A549 (cell line): ENCODE measurements at places on chromosomes 7 and 10.

DNA sequence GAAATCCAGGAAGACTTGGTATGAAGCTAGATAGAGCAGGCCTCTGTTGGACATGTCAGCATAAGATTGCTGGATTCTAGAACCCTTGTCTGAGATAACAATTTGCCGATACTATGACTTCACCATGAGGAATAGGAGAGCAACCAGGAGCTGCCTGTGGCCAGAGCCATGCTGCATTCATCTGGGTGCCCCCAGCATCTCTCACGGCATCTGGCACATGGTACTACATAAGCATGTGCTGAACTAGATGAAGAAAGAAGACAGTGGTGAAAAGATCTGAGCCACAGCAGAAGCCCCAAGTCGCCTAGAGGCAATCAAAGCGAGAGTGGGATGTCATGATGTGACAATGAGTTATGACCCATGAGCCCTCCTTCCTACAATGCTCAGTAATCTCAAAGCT, 19.5 kb downstream of the GOT1 start:
- no peak for DNase-seq

DNA sequence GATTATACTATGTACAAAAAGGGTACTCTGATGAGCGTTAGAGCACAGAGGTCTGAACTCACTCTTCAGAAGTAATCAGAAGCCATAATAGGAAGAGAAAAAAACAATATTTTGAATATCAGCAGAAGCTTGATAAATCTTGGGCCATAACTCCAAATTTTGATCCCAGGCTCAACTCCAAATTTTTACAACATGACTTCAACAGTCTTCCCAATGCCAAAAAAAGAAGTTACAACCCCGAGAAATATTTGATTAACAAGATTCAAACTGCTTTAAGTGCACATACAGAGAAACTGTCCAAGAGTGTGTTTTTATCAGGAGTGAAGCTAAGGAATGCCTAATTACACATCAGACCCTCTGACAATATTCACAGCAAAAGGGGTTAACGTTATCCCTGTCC, 7.5 kb downstream of the MPP7 start:
- no peak for DNase-seq

DNA sequence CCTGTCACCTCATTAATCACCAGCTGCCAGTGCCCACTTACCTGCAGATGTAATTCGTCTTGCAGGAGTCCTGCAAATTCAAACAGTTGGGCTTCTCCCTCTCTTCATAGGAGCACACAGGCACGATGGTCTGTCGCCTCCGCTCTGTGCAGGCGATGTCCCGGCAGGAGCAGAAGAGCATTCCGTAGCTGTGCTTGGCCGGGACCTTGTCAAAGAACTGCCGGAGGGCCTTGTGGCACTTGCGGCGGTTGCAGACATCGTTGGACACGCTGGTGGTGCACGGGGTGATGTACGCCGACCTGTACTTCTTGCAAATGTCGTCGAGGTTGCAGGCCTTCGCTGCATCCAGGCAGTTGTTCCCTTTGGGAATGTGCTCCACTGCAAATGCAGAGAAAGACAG, 147.8 kb downstream of the GFRA1 start:
- DNase-seq, result no peak

DNA sequence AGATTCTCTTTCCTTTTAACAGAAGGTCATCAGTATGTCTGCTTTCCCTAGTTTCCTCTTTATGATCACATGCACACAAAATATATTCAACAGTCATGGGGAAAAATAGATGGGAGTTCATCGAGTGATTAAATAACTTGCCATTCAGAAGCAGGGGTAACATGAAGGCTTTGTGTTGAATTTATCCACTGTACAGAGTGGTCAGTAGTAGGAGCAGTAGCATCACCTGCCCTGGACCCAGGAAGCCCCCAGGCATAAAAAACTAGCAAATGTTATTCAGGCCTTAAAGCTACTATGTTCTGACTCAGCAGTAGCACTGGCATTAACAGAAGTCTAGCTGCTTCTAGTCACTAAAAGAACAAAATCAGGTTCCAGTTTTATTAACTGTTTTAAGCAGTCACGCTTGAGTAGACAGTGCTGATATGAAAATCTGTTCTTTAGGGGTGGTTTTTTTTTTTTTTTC, 31.4 kb upstream of the FAM133B start:
- no peak for DNase-seq

- no peak for DNase-seq
Measured at GRCh38 chr7:65731562-65732035, 141.3 kb upstream of the VKORC1L1 start.

DNA sequence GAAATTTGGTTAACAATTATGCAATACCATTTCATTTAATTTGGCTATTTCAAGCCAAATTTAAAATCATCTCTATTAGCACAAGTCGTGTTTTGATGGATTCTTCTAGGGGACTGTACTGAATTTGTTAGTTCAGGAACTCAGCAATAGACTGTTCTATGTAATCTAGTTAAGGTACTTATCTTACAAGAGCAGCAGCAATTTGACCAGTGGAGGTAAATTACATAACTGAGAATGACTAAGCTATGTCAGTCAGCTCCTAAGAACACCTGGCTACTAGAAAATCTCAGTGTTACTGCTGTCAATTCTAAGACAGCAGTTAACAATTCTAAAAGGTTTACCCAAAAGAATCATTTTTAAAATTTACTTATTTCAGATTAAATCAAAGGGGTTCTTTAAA, 513.9 kb upstream of the ZWINT start:
- no peak for DNase-seq

DNA sequence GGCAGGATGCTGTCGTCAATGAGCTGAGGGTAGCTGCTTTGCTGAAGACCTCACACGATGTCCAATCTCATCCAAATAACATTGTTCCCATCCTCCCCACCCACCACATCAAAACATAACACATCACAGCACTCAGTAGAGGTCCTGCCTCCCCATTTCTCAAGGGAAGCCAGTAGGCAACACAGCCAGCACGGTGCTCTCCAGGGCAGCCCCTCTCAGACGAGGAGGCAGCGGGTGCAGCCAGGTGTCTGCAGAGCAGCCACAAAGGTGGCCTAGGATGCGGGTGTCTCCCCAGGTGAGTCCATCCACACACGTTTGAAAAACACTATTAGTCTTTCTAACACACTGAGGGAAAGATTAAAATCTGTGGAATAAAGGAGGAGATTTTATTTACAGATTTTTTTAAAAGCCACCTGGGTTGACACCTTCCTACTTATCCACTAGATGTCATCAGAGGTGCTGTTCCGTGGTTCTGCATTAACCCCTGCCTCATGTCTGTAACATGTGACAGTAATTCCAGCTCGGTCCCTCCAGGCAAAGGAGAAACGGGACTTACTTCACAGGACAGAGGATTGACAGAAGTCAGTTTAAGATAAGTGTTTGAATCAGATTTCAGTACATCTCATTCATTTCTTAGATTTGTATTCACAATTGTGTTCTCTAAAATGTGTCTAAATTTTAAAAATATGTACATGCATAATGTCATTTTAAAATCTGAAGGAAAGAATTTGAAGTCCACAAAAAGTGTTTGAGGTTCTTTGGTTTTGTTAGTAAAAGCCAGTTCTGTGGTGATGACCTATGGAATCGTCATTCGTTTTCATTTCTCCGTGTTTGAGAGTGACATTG, 68.0 kb downstream of the LANCL2 start:
- peak; percentile 53 for DNase-seq

DNA sequence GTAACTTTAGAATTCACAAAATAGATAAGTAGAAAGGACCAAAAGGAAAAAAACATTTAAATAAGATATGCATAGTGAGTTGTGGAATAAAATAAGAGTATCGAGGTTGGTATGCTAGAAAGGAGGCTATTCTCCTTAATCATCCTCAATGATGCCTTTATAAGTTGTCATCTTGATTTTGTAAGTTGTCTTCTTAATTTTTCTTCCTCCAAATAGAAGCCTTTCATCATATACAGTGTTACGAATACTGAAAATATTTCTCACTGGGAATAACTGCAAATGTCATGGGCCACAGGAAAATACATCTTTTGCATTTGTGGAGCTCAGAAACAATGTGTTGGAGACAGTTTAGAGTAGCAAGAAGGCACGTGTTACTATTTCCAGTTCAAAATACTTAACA, 31.5 kb upstream of the PRTFDC1 start:
- DNase-seq, result no peak

- no peak for DNase-seq
Measured at GRCh38 chr10:89369156-89370105, 8.4 kb upstream of the IFIT1B start.

DNA sequence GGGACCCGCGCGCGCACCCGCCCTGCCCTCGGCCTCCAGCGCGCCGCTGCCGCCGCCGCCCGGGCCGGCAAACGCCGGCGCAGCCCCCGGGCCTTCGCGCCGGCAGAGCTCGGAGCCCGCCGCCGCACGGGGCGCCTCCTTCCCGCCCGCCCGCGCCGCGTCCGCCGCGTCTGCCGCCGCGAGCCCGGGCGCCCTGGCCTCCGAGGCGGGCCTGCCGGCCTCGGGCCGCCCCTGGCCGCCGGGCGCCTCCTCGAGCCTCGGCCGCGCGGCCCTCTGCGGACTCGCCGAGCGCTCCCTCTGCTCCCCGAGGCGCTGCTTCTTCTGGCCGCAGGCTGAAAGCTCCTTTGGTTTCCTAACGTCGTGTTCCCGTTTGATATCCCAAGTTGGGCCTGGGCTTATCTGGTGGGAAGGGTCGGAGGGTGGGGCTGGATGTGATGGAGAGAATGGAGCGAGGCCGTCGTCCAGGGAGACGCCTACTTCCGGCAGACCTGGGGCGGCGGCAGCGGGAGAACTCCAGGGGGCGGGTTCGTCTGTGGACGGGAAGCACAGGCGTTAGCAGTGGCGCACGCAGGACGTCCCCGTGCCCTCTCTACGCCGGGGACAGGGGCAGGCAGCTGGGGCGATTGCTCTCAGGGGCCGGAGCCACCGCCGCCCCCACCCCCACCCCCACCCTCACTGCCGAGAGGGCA, 221.0 kb downstream of the PHTF2 start:
- peak; percentile 93 for DNase-seq

GRCh38 chr7:151349507-151349853, 7.9 kb downstream of the NUB1 start:
- DNase-seq, result no peak

DNA sequence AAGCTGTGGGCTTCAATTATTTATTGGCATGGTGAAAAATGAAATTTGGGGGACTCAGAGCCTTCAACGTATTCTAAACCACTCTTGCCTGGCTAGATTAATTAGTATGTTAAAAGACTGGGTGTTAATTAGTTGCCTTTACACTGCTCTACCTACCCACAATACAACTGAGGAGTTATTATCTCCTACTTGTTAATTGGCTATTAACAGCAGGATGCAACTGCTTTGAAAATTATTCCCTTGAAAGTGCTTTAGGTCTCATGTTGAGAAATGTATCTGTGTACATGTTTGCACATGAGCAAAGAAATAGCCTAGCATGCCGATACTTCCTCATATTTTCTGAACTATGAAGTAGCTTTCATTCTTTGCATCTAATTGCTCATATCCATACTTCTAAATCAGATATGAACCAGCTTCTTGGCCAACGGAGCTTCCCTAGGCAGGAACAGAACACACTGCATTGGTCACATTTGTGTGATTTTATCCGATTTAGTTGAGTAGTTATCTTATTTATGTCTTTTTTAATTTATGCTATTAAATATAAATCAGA, 155.8 kb downstream of the GPAM start:
- DNase-seq, result no peak

DNA sequence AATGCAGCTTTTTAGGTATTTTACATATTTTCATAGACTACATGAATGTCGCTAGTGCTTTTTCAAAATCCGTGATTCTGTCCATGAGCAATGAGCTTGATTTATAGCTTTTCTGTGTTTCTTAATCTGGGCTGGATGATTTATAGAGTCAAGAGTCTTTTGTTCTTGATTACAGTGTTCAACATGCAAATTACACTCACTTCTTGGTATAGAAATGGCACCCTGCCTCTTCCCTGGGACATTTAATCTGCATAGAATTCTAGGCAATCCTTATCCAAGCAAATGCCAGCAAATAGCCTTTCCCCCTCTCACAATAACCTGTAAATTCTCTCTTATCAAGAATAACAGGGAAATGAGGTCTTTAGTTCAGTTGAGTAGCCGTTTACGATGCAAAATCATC, 246.2 kb upstream of the SEMA3C start:
- no peak for DNase-seq
